Foreskin keratinocyte (primary cell): ENCODE measurements at places on chromosomes 5 and 9. TPM values are rescaled to one million over a fixed set of nuclear protein-coding genes. Genes with fewer than 3 reads are reported as not detected.

- peak; percentile 95 for DNase-seq
These were observed 9.3 kb upstream of the TEX48 start for GRCh38 chr9:114691046-114691955.

DNA sequence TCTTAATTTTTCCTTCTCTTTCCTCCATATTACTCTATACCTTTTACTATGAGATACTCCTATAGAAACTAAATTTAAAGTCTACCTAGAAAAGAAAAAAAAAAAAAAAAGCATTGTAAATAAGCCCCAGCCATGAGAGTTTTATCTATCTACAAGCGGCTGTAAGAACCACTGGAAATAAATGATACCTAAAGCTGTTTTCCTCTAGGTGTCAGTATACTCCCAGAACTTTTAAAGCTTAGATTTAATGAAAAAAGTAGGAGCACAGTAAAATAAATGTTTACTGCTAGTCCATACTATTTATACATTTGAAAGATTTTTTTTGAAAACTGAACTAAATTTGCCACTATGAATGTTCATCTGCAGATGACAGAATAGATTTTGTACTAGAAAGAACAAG is 26.2 kb downstream of the TYRP1 start:
- no peak for DNase-seq

DNA sequence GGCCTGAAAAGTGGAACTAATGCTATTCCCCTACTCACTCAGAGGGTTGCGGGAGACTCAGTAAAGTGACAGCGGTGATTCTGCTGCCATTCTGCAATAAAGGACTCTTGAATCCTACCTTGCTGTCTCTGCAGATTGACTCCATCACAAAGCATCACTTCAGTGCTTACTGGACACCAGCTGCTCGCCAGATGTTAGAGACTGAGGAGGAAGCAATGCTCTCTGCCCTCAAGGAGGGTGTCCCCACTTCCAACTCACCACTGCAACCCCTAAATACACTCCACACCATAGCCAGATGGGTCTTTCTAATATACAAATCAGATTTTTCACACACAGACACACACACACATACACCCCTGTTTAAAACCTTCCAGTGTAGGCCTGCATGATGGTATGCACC is 21.4 kb downstream of the TTLL11 start:
- no peak for DNase-seq

The GABBR2 gene
- total RNA-seq, result not detected in 2 replicates

The ZNF484 gene
- total RNA-seq, result 8.2 and 9.5 TPM in 2 replicates

The ATG12 gene
- total RNA-seq, result 39.6 and 40.6 TPM in 2 replicates

GRCh38 chr9:137967280-137967953 is 89.8 kb downstream of the CACNA1B start:
- DNase-seq, result no peak

GRCh38 chr9:113626735-113627495 is 163.4 kb downstream of the RGS3 start:
- DNase-seq, result no peak

The LCN6 gene
- not detected in 2 replicates for total RNA-seq
